Right lung (tissue), 10 donors: ENCODE measurements at places on chromosomes 13 and 19. TPM values are rescaled to one million over a fixed set of nuclear protein-coding genes. Genes with fewer than 3 reads are reported as not detected.

MBD3L2 gene
- polyA plus RNA-seq: not detected

NCR1 gene
- 0.19 TPM for polyA plus RNA-seq

CAPN12 gene
- polyA plus RNA-seq: 3.3 TPM

SLC25A41 gene
- 0.87 TPM for polyA plus RNA-seq

ADM5 gene
- 1.3 TPM for polyA plus RNA-seq
